T1000 (cell line): ENCODE measurements at places on chromosomes 3 and 15.

- no peak for DNase-seq
Measured at GRCh38 chr15:70817266-70817665, 36.7 kb downstream of the LARP6 start.

- DNase-seq: no peak
Measured at GRCh38 chr15:83914906-83915305, 261.0 kb downstream of the ADAMTSL3 start.

- DNase-seq: no peak
Measured at GRCh38 chr3:23114432-23114831, 88.7 kb upstream of the UBE2E2 start.

- DNase-seq: no peak
Measured at GRCh38 chr15:85099195-85099803, 117.6 kb downstream of the PDE8A start.

- DNase-seq: no peak
Measured at GRCh38 chr3:172676196-172676922, 34.5 kb downstream of the NCEH1 start.

DNA sequence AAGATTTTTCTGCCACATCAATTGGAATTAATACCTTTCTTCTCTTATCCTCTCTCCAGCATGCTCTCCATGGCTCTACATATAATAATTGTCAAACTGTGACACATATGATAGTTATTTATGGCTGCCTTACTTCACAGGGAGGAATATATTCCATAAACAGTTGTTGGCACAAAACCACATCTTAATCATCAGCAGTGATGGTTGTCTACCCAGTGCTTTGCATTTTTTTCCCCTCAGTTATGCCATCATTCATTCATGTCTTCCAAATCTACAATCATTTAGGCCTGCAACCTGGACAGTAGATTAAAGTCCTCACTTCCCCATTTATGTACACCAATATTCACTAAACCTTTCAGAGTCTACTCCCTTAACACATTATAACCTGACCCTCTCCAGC lies 107.7 kb downstream of the THRB start:
- no peak for DNase-seq

DNA sequence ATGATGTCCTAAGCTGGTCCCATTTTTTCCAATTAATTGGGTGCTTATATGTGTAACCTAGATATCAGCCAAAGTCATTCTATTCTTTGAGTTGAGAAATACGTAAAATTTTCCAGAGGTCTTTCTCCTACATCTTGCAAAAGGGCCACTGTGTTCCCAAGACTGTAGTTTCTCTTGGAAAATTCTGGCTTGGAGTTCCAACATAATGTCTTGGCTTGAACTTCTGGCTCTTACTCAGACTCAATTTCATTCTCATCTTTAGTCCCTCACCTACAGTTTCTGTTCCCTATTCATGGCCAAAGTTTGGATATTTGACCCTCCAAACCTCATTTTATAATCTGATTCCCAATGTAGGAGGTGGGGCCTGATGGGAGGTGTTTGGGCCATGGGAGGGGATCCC lies 201.4 kb upstream of the ARHGEF26 start:
- DNase-seq: no peak

- DNase-seq: no peak
Measured at GRCh38 chr3:10442151-10442795, 63.1 kb downstream of the ATP2B2 start.

- no peak for DNase-seq
Measured at GRCh38 chr15:49901321-49901720, 217.7 kb downstream of the ATP8B4 start.

- no peak for DNase-seq
Measured at GRCh38 chr3:58962816-58963215, 87.0 kb downstream of the CFAP20DC start.

DNA sequence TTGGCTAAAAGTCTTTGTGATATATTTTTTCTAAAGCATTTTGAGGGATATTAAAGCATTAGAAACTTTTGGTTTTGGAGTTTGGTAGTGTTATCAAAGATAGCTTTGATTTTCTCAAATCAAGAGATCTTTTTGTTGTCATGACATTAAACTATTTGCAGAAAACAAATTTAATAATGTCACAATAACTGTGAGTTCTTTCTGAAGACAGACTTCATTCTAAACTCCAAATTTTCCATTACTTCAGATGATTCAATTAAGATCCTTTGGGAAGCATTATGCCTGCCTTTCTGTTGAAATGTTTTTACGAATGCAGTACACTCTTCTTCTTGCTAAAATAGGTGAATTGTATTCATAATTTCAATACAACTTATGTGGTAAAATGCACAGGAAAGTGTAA lies 145.4 kb downstream of the ALCAM start:
- no peak for DNase-seq

- no peak for DNase-seq
Measured at GRCh38 chr3:102301155-102301880, 133.5 kb upstream of the ZPLD1 start.

- DNase-seq: no peak
Measured at GRCh38 chr3:188154809-188155574, 1.0 kb downstream of the LPP start.

DNA sequence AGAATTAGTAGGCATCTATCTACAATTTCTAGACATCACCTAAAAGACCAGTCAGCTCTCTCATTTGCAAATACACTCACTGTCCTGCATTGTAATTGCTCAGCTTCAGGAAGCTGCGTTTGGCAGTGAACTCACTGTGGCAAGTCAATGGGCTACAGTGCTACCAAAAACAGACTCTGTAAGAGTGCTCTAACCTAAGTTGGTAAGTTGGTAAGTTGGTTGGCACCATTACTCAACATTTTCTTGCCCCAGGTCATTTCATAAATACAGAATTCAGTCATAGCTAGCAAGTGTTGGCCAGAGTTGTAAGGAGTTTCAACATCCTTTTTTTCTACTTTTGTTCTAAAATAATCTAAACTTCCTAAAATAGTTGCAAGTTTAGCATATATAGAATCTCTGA lies 466.3 kb downstream of the NAALADL2 start:
- DNase-seq: no peak

- no peak for DNase-seq
Measured at GRCh38 chr15:68158046-68158628, 47.0 kb downstream of the CALML4 start.

- DNase-seq: no peak
Measured at GRCh38 chr3:13011573-13012220, 61.5 kb downstream of the IQSEC1 start.

DNA sequence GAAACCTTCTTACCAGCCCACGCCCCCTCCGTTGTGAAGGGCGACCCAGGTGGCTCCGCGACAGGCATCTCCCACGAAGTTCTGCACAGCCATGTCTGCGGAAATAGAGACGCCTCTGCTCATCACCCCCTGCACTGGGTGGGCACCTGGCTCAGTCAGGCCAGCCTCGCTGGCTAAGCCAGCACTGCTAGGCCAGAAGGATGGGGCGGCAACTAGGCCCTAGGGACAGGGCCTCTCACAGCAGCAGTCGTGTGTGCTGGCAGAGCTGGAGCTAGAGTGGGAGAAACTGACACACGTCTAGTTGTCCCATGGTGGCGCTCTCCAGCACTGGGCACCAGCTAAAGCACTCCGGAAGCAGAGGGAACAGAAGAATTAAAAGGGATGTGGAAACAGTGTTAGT lies 12.5 kb upstream of the ZXDC start:
- DNase-seq: no peak

DNA sequence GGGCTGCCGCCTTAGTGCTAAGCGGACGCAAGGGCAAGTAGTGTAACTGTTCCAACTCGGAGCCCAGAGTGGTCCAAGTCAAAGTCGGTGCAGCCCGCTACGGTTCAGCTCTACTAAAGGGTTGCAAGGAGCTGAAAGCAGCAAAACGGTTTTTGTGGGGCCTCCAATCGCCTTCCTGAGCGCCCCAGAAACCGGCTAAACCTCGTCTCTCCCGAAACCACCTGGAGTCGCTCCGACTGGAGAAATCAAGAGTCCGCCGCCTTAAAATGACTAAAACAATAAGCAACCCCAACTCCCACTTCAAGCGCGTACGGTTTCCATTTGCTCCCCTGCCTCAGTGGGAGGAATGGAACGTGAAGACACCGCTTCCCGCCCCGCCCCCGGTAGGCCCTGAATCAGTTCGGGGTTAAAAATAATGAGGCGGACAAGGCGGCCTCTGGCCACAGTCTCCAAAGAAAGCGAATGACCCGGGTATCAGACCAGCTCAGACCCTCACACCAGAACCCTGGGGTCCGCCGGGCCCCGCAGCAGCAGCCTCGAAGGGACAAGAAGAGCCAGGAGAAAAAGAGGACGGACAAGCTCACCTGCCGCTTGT lies 401 bp downstream of the SEC11A start:
- no peak for DNase-seq

GRCh38 chr3:47244531-47245100 lies 38.0 kb downstream of the KIF9 start:
- DNase-seq: no peak

- DNase-seq: no peak
Measured at GRCh38 chr15:51884517-51885236, 55.2 kb downstream of the TMOD3 start.

DNA sequence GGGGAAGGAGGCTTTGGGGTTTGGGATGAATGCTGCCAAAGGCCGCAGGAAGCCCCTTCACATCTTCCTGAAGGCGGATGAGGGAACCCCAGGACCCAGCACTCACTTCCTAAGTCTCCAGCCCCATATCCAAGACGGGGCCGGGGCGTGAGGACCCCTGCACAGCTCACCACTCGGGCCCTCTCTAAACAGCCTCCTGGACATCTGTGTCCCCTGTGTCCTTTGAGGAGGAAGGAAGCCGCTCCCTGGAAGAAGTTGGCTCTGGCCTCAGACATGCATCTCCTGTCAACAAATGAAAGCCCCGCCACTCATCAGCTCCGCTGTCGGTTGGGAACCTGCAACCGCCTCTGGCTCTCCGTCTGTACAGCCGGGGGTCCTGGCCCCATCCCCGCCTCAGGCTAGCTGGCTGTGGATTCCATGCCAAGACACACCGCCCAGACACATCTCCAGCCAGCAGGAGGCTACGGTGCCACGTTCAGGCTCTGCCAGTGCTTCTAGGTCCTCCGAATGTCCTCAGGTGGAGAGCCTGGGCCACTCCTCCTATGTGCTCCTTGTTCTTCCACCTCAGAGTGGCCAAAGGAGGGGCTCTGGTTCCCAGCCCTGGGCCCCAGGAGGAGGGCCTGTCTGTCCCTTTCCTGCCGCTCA lies 140.0 kb upstream of the MEF2A start:
- no peak for DNase-seq

GRCh38 chr15:35496585-35496984 lies 49.4 kb downstream of the DPH6 start:
- DNase-seq: no peak

DNA sequence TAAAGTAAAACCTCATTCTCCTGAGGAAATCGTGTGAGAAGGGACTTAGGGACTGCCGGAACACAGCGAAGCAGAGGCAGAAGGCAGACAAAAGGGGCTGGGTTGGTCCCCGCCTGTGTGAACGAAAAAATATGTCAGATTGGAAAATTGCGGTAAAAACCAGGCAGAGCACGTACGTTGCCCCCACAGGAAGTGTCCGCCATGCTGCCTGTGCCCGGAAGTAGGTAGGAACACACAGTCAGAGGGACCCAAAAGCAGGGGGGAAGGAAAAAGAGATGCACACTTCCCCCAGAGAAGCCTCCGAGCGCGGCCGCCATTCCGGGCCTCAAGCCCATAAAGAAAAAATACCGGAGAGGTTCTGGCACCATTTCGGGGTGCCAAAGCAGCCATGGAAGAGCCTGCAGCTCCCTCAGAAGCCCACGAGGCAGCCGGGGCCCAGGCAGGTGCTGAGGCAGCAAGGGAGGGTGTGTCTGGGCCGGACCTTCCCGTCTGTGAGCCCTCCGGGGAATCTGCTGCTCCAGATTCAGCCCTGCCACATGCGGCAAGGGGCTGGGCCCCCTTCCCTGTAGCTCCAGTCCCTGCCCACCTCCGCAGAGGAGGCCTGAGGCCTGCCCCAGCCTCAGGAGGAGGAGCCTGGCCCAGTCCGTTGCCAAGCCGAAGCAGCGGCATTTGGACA lies at the start of gene MKRN3:
MKRN3 (plus strand) TSS at position 280 of the 676 bp plus-strand sequence; CDS start at position 389, 109 bp downstream.
- no peak for DNase-seq

DNA sequence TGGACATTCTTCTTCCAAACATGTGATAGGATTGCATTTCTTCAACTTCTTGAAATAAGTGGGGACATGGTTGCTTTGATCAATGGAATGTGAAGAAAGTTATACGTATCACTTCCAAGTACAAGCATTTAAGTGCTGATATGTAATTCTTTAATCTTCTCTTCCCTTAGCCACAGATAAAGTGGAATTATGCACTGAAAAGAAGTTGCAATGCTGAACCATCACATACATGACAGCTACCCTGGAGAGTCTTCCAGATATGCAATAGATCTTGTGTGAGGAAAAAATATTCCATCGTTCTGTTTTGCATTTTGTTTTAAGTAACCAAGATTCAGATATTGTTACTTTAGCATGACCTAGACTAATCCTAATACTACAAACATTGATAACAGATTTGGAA lies 674.3 kb downstream of the NSUN3 start:
- DNase-seq: no peak

DNA sequence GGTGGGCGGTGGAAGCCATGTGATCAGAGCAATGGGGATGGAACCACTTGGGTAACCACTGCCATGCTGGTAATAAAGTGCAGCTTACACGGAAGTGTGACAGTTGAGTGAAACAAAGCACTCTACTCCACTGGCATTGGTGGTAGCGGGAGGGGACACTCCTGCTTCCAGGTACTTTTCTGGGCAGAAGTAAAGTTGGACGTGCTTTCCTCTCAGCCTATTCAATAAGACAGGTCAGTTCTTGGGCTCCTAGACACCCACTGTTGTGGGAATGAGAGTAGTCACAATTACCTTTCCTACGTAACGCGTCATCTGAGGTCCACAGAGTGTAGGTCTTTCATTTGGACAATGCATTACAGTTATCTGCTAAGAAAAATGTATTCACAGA lies 51.7 kb upstream of the CHD2 start:
- no peak for DNase-seq

GRCh38 chr3:194984066-194984465 lies 286.9 kb downstream of the XXYLT1 start:
- DNase-seq: no peak

DNA sequence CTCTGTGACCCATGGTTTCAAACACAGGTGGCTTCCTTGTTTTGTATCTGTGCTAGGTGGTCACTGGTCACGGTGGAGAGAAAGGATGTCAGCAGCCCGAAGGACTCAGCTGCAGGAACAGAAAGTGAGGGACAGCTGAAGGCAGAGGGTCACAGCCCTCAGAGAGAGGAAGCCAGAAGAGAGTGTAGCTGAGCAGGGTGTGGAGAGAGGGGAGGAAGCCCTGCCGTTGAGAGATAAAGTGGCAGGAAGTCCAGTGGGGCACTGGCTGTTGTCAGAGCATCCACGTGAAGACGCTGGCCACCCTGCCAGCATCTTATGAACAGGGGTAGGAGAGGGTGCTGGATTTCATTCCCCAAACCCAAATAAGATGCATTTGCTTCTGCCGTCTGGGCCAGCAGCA lies 36.9 kb downstream of the LIMD1 start:
- DNase-seq: no peak
